ACHN (cell line): ENCODE measurements at places on chromosomes 16 and 17.

GRCh38 chr17:77666462-77666861 is 292.0 kb upstream of the TNRC6C start:
- no peak for DNase-seq

DNA sequence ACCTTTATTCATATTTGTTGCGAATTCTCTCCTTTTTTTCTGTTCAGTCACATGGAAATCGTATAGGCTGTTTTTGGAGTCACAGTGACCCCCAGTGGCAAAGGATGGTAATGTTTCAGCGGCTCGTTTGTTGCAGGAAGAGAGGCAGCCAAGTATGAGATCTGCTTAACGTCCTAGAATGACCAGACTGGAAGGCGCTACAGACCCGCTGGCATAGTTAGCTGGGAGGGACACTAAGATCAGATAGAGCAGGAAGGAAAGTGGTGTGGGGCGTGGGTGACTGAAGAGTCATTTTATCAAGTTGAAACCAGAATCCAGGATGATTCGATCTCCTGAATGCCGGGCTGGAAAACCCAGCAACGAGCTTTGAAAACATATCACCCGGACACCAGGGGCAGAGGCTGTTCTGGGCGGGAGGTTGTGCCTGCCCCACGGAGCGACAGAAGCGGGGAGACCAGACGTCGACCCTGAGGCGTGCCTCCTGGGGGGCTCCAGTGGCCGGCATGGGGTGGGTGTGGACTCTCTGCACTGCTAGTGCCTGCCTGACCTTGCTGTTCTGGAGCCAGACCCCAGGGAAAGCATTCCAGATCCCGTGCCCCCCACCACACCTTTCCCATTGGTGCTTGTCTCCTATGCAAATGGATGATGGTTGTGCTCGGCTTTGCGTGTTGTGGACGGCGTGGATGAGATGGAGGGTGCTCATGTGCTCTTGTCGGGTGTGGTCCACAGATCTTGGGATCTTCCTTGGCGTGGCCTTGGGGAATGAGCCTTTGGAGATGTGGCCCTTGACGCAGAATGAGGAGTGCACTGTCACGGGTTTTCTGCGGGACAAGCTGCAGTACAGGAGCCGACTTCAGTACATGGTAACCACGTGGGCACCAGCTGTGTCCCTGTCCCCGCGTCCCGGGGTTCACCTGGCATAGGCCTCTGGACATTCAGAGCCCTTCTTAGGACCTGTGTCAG is 7.7 kb downstream of the IL34 start:
- peak; percentile 86 for DNase-seq

GRCh38 chr16:29824589-29825144 is 4.4 kb downstream of the MVP start:
- DNase-seq = peak; percentile 86

DNA sequence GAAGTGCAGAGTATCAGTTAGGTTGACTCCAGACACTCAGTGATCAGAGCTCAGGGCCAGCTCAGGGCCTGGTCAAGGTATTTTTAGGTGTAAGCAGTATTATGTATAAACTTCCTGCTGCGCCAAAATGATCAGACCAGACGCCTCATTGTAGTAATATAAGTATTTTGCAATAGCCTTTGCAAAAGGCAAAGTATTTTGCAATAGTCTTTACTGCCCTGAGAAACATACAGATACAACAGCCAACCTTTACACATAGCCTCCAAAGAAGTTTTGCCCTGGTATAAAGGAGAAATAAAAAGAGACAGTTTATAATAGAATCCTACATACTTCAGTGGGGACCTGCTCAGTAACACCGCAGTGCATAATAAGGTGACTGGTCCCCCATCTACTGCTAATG is 333.0 kb upstream of the EEF2KMT start:
- no peak for DNase-seq

DNA sequence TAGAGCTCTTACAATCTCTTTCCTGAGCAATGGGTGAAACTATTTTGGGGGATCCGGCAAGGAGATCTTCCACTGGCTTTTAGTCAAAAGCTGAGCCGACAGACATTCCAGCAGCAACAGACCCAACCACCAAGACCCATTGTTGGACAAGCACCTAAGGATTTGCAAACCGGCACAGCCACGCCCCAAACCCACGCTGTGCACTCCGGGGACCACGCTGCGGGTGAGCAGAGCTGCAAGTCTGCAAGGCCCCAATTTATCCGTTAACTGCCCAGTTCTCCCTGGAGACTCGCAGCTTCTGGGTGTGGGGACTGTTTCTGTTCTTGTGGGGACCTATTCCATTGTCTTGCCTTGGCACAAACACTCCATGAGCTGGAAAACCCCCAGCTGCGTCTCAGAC is 45.9 kb downstream of the C16orf95 start:
- no peak for DNase-seq

DNA sequence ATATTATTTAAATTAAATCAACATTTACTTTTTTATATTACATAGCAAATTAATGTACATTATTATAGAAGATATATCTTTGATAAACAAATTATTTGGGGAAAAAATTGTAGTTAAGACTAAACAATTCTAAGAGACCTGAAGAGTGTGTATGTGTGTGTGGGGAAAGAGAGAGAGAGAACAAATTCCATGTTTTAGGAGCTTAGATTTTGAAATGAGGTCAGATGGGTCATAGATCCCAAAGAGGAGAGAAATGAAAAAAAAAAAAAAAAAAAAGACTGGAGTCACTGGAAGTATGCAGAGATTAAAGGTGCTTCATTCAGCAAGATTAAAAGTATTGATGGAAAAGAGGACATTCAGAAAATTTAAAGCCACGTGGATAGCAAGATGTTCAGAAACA is 206.8 kb downstream of the CNTNAP4 start:
- DNase-seq = no peak

DNA sequence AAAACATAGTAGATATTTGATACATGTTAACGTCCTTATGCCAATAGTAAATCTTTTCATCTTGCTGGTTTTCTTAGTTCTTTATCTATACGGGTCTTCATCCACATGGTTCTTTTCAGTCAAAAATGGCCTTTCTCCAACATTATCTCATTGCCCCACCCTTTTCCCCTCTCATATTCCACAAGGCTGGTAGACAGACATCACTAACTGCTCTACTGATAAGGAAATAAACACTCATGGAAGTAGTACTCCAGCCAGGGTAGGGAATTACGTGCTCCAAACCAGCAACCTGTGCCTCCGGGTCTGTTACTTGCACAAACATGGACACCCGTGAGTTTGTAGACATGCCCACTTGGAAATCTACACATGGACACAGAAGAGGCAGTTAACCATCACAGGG is 141.4 kb downstream of the XYLT1 start:
- no peak for DNase-seq

DNA sequence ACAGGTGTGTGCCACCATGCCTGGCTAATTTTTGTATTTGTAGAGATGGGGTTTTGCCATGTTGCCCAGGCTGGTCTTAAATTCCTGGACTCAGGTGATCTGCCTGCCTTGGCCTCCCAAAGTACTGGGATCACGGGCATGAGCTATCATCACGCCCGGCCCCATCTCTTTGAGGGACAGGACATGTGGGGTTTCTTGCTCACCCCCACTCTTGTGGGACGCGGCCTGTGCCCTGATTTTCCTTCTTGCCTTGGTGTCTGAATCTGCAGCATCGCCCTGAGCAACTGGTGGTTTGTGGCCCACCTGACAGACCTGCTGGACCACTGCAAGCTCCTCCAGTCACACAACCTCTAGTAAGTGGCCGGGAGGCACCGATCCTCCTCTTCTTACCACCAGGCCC is 25.6 kb downstream of the NUP85 start:
- no peak for DNase-seq

- DNase-seq = no peak
Observed at GRCh38 chr17:21275047-21275578, 9.4 kb upstream of the MAP2K3 start.

GRCh38 chr16:75789237-75789636 is 62.9 kb upstream of the CPHXL start:
- peak; percentile 68 for DNase-seq

DNA sequence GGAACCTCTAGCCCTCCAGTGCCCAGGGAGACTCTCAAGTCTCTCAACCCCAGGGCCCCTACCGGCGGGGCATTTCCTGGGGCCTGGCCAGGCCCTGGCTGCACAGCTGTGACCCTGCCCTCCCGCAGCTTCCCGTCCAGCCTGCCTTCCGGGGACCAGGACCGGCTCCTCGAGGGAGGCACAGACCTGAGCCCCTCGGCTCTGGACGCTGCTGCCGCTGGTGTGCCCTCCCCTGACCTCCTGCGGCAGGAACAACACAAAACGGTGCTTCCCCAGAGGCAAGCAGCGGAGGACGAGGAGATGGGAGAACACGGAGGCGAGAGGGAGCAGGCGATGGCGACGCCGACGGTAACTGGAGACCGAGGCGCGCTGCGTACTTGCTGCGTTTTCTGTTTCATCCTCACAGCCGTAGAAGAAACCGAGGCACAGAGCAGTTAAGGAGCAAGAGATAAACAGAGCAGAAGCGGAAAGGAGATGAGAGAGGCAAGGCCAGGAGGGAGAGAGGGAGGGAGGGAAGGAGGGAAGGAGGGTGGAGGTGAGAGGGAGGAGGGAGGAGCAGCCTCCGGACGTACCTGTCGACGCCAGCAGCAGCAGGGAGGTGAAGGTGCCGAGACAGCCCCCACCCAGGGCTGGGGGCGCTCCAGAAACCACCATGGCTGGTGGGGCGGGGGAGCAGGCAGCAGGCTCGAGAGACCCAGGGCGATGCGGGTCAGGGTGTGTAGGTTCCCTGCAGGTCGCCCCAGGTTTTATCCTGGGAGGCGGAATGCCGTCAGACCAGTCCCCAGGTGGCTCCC is at the start of gene PRSS22:
Gene PRSS22 (minus strand): TSS at position 720 of the 794 bp plus-strand sequence. CDS start 66 bp downstream, at position 654.
- no peak for DNase-seq

DNA sequence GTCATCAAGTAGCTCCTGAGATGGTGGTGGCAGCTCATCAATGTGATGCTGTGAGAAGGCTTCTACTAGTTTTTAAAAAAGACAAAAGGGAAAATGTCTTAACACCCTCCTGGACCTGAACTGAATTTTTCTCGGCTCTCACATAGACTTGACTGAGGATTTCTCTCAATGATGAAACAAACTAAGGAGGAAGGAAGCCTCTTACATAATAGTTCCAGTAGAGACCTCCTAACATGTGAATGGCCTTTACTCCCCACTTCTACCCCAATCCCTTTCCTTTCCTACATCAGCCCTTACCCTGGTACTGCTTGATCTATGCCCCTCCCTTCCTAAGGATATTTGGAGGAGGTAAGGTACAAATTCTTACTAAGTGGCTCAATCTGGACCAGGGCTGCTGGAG is 54.8 kb upstream of the MTMR4 start:
- DNase-seq = no peak

DNA sequence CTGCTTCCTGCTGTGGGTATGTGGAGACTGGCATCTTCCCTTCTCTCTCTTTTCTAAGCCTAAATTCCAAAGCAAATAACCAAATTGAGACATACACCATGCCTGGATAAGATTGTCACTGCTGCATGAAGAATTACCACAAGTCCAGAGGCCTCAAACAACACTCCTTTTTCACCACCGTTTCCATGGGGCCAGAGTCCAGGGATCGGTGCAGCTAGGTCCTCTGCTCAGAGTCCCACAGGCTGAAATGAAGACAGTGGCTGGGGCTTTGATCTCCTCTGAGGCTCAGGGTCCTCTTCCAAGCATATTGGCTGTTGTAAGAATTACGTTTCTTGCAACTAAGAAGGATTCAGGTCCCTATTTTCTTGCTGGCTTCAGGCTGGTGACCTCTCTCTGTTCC is 130.4 kb downstream of the SLC39A11 start:
- no peak for DNase-seq

GRCh38 chr16:19294156-19294649 is 8.7 kb downstream of the CLEC19A start:
- no peak for DNase-seq

- no peak for DNase-seq
Observed at GRCh38 chr17:35167046-35167445, 19.4 kb downstream of the UNC45B start.

GRCh38 chr17:42005166-42005565 is 12.1 kb downstream of the DNAJC7 start:
- DNase-seq = no peak

DNA sequence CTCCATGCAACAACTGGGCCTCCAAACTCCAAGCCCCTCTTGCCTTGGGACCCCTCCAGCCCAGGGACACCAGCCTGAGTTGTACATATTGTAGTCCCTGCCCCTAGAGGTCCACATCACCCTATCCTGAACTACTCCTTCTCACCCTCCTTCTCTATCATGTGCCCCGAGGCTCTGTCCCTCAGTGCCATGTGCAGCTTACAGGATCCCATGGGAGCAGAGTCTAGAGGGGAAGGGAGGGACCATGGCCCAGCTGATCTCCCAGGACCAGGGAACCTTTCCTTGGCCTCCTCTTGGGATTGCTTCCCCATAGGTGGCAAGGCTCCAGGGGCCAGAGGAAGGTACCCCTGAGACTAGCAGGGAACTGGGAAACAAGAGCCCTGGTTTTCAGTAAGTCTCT is 35.3 kb downstream of the TMEM132E start:
- DNase-seq = no peak
